ENCODE measurements at places on chromosomes 5 and 9.

GRCh38 chr5:135565725-135566421, 12.9 kb downstream of the CXCL14 start:
- peak; percentile 59 for DNase-seq

DNA sequence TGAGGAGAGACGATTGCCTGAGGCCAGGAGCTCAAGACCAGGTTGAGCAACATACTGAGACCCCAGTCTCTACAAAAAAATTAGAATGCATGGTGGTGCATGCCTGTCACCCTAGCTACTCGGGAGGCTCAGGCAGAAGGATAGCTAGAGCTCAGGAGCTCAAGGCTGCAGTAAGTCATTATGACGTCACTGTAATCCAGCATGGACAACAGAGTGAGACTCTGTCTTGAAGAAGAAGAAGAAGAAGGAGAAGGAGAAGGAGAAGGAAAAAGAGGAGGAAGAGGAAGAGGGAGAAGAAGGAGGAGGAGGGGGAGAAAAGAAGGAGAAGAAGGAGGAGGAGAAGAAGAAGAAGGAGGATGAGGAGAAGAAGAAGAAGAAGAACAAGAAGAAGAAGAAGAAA, 519.1 kb downstream of the CDH9 start:
- DNase-seq: no peak

DNA sequence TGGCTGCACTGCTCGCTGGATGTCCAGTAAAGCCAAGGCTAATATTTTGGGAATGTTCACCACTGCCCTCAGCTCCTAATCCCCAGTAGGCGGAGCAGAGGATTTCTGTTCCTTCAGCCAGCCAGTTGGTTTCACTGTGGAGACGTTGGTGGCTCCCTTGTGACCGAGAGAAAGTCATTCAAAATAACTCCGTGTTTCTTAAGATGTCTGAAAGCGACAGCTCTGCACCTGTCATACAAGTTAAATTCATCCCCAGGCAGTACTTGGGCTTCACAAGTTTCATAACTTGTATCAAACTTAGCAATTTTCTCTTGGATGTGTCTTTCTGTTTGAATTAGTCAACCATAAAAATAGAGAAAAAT, 382 bp upstream of the CDKN2B start:
- no peak for DNase-seq

- DNase-seq: no peak
Observed at GRCh38 chr5:139134906-139135305, 63.3 kb downstream of the SIL1 start.

DNA sequence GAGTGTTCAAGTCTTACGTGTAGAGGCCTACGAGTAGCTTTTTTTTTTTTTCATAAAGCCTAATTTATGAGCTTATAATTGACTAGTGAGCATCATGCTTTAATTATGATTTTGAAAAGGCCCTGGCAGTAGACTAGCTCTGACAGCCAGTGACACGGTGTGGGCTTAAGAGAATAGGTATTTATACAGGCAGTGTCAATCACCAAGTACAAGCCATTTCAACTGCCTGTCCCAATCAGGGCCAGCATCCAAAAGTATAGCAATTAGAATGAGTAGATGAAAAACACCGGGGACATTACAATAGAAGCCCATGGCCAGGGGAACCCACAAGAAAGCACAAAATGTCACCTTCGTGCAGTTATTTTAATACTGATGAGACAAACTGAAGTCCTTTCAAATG, 552.8 kb downstream of the CAAP1 start:
- no peak for DNase-seq

GRCh38 chr5:176687881-176688280, 40.6 kb downstream of the TSPAN17 start:
- no peak for DNase-seq

GRCh38 chr5:141484641-141485311, at the start of gene PCDHGC4:
PCDHGC4 (plus strand) TSS chr5:141485030; CDS start chr5:141485174, 144 bp downstream.
- no peak for DNase-seq

GRCh38 chr5:156678484-156678883, 171.6 kb upstream of the PPP1R2B start:
- no peak for DNase-seq

All from activated T-cell treated with anti-CD3 and anti-CD28 coated beads for 24 hours (primary cell).